ENCODE measurements at places on chromosomes 13 and 19.

DNA sequence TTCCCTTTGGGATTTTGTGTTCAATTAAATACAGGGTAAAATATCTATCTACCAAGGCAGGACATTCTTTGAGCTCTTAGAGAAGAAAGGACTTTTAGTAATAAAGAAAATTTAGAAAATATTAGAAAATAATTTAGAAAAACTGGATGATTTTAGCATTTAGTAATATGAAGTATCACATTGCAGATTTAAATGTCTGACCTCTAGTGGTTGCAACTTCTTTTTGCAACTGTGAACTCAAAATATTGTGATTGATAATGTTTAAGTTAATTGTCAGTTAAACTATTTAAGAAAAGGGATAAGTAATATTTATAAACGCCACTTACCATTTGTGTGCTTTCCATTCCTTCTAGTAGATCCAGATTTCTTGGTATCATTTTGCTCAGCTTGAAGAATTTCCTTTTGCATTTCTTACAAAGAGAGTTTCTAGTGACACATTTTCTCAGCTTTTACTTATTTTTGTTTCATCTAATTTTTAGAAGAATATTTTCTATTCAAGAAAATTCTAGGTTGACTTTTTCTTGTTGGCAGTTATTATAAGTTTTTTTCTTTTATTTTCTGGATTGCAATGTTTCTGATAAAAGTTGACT is 10.3 kb upstream of the POSTN start:
- DNase-seq, result no peak

DNA sequence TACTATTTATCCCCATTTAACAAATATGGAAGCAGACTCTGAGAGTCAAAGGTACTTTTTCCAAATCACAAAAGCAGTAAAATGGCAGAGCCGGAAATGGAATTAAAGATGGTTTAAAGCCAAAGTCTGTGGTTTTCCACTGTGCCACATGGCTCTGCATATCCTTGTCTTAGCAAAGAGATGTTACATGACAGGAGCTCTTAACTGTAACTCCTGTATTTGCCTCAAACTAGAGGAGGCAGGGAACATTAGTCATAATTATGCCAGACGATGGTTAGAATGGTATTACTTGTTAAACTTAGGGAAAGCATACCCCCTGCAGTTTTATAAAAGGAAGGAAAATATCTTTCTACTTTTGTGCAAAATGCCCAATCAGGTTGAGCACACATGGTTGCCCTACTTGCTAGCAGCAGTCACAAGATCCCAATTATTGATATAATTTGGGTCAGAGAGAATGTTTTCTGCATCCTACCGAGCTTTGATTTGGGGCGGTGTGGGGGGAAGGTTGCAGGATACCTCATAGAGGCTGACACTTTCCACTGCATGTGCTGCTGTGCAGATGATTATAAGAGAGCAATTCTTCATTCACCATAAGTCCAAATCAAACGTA is 42.0 kb upstream of the MAB21L1 start:
- DNase-seq, result no peak

- DNase-seq, result no peak
Observed at GRCh38 chr13:48260970-48261369, 28.0 kb downstream of the ITM2B start.

GRCh38 chr13:53001444-53002225 is 27.0 kb upstream of the OLFM4 start:
- no peak for DNase-seq
